Choroid plexus epithelial cell (primary cell): ENCODE measurements at places on chromosomes 11 and 22.

- DNase-seq, result peak; percentile 56
These were observed at the start of gene GRIA4 for GRCh38 chr11:105609832-105610781. Gene GRIA4 (plus strand): TSS chr11:105610073. CDS start chr11:105610998, 925 bp downstream.

- peak; percentile 5 for DNase-seq
These were observed 1123.4 kb upstream of the RAG2 start for GRCh38 chr11:37721485-37721884.

DNA sequence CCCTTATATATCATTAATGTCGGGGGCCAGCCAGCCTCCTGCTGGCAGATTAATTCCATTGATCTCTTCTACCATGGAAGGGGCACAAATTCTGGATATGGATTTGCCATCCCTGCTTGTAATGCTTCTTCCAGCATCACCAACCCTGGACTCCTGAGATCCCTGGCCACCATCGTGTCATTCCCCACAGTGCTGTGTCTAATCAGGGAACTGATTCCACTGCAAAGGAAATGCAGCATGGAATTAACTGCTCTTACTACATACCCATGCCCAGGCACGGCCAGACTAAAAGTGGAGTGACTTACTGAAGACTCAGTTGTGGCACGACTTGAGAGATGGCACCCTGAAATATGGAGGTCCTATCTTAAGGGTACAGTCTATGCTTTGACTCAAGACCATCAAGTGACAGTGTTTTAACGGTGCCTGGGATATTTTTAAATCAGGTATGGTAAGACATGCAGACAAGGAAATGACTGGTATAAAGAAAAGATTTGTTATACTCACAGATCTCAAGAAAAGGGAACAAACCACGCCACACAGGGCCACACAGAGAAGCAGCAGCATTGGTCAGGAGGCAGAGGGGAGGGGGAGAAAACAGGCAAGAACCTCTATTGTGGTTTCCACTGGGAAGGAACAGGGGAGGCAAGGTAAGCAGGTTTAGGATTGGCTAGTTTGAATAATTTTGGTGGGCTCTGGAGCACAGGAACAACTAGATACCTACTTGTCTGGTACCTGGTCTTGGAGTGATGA, 65.1 kb downstream of the IGLL5 start:
- no peak for DNase-seq

GRCh38 chr11:104151404-104152204, 12.3 kb downstream of the PDGFD start:
- DNase-seq, result peak; percentile 56

GRCh38 chr11:63761931-63762653, 6.5 kb downstream of the ZFTA start:
- DNase-seq, result no peak
